MCF 10A (cell line): ENCODE measurements at places on chromosomes 2 and 18. TPM values are rescaled to one million over a fixed set of nuclear protein-coding genes. Genes with fewer than 3 reads are reported as not detected.

GRCh38 chr18:75915941-75916623 lies 488.6 kb upstream of the SMIM21 start:
- no peak for DNase-seq

DNA sequence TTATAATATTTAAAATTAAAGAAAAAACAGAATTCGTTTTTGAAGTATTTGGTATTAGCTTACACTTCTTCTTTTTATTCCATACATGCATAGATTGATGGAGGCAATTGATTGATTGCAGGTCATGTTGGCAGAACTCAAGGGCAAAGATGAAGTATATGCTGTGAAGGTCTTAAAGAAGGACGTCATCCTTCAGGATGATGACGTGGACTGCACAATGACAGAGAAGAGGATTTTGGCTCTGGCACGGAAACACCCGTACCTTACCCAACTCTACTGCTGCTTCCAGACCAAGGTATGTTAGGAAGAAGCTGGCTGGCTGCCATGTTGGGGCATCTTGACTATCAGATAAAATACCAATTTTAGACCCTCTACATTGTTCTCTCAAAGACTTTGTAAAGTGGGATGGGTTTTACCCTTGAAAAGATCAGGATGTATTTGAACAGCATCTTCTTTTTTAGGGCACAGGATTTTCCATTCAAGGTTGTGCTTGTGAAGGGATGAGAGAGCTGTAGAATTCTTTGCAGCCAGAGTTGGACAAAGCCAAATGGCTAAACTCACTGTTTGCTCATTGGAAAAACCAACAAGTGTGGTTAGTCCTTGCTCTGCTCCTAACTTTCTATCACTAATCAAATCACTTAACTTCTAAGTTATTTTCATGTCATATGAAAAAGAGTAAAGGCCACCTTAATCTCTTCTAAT lies 286.8 kb upstream of the EPAS1 start:
- no peak for DNase-seq

GRCh38 chr2:44524347-44524926 lies 162.7 kb downstream of the CAMKMT start:
- DNase-seq = no peak

GRCh38 chr2:40244251-40244650 lies 207.6 kb downstream of the SLC8A1 start:
- DNase-seq = peak; percentile 5

The UGT1A8 gene
- not detected in 2 replicates for total RNA-seq

The GRB14 gene
- 1.5 and 2.0 TPM in 2 replicates for total RNA-seq
